CD4-positive, CD25-positive, alpha-beta regulatory T cell (primary cell): ENCODE measurements at places on chromosomes 1 and 21. TPM values are rescaled to one million over a fixed set of nuclear protein-coding genes. Genes with fewer than 3 reads are reported as not detected.

Gene GPX7
- polyA plus RNA-seq = 34.5 TPM

Gene TIAM1
- polyA plus RNA-seq = 31.1 TPM

Gene TLCD4
- not detected for polyA plus RNA-seq

Gene PDC
- polyA plus RNA-seq = not detected

Gene GSTM1
- polyA plus RNA-seq = 53.4 TPM

Gene TCHH
- not detected for polyA plus RNA-seq

Gene AKR7A3
- polyA plus RNA-seq = 0.25 TPM

GRCh38 chr1:30130099-30130498 is 593.3 kb downstream of the MATN1 start:
- no peak overlapping the region for H3K4me3 ChIP-seq
- no peak overlapping the region for H3K27ac ChIP-seq
- H3K27me3 ChIP-seq = no peaks in the 10 kb centered on the region
- DNase-seq = no peak
- H3K36me3 ChIP-seq = no peaks in the 10 kb centered on the region

DNA sequence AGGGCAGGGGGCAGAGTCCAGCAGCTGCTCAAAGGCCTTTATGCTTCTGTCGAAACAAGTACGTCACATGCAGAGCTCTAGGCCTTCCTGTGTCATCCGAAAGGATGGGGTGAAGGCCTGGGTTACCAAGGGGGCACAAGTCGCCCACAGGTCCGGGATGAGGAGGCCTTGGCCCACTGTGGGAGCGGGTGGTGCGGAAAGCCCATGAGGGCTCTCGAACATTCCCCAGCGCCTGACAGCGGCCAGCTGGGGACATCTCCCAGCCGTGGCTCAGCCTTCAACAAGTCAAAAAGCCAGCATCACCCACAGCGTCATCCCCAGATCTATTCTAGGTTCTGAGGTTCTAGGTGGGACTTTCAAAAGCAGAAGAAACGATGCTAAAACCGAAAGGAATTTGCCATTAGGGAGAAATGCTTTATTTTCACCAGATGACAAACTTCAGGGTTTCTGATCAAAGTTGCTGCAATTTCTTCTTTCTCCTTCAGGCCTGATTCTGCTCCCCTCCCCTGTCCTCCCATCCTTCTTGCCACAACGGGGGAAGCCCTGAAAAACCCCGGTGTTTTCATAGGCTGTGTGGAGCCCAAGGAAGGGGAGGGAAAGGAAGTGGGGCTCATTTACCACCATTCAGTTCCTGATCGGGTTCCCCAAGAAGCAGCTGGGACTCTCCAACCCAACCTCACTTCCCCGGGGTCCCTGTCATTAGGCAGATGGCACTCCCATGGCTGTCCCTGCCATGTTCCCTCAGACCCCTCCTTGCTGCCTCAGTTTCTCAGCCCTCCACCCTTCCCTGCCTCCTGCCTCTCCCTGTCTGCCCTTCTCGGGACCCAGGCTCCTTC is 17.6 kb downstream of the GPR137B start:
- no peaks in the 10 kb centered on the region for H3K27me3 ChIP-seq
- H3K36me3 ChIP-seq = no peaks in the 10 kb centered on the region
- H3K4me1 ChIP-seq = peaks cover 12% of the 10 kb centered on the region
- H3K27ac ChIP-seq = no peak overlapping the region

DNA sequence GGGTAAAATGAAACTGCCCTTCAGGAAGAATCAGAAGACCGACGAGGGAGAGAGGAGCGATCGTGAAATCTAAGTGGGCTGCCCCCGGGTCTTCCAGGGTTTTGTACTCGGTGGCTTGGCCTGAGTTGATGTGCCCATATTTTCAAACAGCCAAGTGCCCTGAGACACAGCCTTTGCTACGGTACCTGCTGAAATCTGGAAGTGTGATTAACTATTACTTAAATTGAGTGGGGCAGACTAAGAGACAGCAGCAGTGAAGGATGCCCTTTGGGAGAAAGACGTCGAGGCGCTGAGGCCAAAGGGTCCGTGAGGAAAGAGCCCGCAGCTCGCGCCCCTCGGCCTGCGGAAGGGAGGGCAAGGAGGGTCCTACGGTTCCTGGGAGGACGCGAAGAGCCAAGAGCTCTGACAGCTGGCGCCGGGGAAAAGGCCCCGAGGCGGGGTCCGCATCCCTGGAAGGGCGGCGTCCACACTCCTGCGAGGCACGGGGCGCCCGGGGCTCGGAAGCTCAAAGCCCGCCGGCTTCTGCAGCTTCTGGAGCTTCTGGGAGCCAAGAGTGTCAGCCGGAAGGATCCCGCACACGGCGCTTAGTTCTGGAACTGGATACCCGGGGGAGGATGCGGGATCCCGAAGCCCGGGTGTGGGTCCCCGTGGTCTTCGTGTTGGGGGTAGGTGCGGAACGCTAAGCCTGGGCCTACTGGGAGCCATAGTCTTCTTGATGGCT is 15.4 kb upstream of the RNU1-4 start:
- H3K4me3 ChIP-seq = no peak overlapping the region
- no peaks in the 10 kb centered on the region for H3K4me1 ChIP-seq
- DNase-seq = no peak
- H3K36me3 ChIP-seq = no peaks in the 10 kb centered on the region

- H3K4me1 ChIP-seq = no peaks in the 10 kb centered on the region
- no peak overlapping the region for H3K27ac ChIP-seq
- H3K27me3 ChIP-seq = no peaks in the 10 kb centered on the region
- peaks cover 19% of the 10 kb centered on the region for H3K36me3 ChIP-seq
- no peak overlapping the region for H3K4me3 ChIP-seq
- no peak for DNase-seq
These were observed 28.4 kb downstream of the PARK7 start for GRCh38 chr1:7989762-7990428.

GRCh38 chr1:55654171-55654570 is 439.0 kb upstream of the USP24 start:
- no peaks in the 10 kb centered on the region for H3K27me3 ChIP-seq
- H3K4me3 ChIP-seq = no peak overlapping the region
- no peaks in the 10 kb centered on the region for H3K36me3 ChIP-seq
- no peak for DNase-seq

GRCh38 chr1:229470406-229471043 is 36.6 kb upstream of the ACTA1 start:
- H3K27ac ChIP-seq = no peak overlapping the region
- no peak for DNase-seq
- H3K36me3 ChIP-seq = peaks cover 85% of the 10 kb centered on the region
- H3K27me3 ChIP-seq = no peaks in the 10 kb centered on the region
- no peaks in the 10 kb centered on the region for H3K4me1 ChIP-seq

DNA sequence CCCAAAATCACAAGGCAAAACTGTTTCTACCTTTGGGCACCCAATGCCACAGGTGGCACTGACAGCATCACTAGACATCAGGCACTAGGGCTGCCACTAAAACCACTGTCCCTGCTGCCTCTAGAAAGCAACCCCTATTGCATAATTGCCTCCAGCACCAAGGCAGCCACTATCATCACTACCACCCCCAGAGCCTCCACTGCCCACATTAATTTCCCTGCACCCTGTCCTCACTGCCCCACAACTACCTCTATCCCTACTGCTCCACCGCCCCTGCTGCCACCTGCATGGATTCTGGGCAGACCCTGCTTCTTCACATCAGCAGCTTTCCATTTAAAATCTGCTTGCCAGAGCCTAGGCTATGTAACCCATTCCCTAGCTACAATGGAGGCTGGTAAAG is 68.6 kb upstream of the CACHD1 start:
- no peak overlapping the region for H3K4me3 ChIP-seq
- H3K4me1 ChIP-seq = no peaks in the 10 kb centered on the region
- H3K27ac ChIP-seq = no peak overlapping the region

DNA sequence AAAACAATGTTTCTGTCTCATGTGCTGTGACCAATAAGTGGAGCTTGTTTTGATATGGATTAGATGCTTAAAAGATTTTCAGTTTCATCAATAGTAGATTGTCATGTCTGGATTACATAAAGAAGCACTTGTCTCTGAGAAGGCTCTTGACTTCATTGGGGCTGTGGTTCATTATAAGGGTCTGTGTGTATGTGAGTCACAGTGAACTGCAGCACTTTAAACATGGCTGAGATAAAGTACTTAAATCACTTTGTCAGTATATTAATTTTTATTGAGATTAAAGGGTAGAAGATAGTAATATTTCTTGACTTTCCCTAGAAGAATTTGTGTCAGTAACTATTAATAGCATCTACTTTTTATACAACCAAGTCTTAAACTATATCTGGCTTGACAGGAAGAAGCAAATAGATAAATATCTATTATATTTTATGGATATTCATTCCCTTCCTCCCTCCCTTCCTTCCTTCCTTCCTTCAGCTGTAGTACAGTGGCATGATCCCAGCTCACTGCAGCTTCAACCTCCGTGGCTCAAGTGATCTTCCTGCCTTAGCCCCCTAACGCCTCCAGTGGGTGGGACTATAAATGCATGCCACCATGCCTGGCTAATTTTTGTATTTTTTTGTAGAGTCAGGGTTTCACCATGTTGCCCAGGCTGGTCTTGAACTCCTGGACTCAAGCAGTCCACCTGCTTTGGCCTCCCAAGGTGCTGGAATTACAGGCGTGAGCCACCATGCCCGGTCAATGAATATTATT is 48.8 kb downstream of the ZFYVE9 start:
- H3K4me3 ChIP-seq = no peak overlapping the region
- peaks cover 6% of the 10 kb centered on the region for H3K27me3 ChIP-seq
- no peaks in the 10 kb centered on the region for H3K36me3 ChIP-seq
- no peak for DNase-seq
- no peaks in the 10 kb centered on the region for H3K4me1 ChIP-seq

DNA sequence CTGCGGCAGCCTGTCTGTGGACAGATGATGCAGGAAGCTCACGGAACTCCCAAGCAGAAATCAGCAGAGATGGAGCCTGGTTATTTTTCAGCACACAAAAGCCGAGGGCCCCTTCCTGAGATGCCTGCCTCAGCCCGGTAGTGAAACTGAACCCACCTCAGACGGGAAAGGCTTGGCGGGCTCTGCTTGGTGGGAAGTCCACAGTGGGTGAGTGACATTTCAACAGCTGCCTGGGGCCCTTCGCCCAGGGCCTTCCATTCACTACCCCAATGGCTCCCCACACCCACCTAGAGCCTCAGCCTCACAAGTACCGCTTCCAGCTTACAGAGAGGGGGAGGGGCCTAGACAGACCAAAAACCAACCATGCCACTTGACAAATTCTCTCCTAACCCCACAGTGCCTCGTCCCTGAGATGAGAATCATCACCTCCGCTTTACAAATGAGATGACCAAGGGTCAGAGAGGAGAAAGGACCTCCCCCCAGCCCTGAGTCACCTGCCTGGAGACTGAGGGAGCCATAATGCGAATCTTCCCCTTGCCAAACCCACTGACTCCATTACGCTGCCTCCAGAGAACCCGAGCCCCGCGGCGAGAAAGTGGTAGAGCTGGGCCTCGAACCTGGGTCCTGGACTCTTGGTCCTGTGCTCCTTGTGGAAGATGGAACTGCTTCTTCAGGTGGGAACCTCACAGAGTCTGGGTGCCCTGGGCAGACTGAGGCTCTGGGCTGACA is 3.4 kb upstream of the ECE1 start:
- peak overlapping the region; percentile 97 for H3K27ac ChIP-seq
- DNase-seq = peak; percentile 85
- H3K27me3 ChIP-seq = no peaks in the 10 kb centered on the region
- peak overlapping the region; percentile 87 for H3K4me3 ChIP-seq

DNA sequence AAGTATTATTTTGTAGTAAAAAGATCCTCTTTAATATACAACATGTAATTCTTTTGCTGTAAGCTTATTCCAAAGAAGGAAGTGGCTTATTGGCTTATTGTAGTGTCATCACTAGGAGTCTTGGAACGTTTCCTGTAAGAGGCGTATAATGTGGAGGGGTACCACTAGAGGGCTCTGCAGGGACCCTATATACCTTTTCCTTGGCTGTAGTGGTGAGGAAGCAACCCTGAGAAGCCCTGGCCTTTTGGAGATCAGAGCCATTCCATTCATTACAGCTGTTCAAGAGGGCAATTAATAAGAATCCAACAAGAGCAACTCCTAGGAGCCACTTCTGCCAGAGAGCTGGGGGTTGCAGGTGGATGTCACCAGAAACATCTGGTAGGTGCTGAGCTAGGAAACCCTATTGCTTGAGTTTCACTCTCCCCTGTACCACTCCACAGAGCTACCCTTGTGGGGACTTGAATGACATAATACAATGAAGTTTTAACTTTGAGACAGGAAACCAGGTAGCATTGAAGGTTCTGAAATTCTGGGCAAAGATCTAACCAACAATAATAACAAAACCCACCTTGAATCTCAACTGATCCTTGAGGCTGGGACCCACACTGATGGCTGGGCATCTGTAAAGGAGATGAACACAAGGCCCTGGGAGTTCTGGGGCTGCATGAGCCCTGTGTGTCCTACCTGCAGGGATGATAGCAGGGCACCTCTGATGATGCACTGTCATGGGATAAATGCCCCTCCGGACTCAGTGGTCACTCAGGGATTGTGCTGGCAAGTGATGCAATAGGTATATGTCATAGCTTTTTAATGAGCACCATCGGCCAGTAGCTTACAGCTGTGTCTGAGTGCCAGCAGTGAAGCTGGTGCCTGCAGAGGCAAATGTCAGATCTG is 160.2 kb upstream of the COA6 start:
- no peak overlapping the region for H3K27ac ChIP-seq
- H3K27me3 ChIP-seq = peaks cover 3% of the 10 kb centered on the region
- H3K36me3 ChIP-seq = no peaks in the 10 kb centered on the region
- no peak overlapping the region for H3K4me3 ChIP-seq

DNA sequence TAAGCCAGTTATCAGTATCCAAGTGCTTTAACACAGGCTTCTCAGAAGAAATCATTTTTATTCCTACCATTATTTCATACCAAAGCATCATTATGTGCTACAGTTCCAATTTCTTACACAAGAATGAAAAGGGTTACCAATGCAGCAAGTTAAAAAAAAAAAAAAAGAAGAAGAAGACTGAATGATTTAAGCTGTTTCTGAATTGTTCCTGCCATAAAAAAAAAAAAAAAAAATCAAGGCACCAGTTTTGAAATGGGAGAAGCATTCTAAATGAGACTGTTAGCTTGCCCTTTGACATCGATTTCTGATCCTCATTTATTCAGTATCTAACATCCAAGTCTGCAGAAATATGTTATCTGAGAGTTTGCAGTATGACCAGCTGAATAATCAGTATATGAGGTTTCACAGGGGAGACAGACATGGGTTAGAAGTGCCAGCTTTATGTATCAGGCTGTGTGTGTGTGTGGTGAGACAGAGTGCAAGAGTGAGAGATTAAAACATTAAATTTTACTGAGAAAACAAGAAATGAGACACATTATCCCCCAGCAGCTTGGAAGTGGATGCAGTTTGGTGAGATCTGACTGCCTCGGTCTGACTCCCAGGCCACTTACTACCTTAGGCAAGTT is 105.8 kb downstream of the COLGALT2 start:
- no peaks in the 10 kb centered on the region for H3K4me1 ChIP-seq
- no peaks in the 10 kb centered on the region for H3K27me3 ChIP-seq
- H3K36me3 ChIP-seq = peaks cover 1% of the 10 kb centered on the region
- no peak overlapping the region for H3K4me3 ChIP-seq
- no peak for DNase-seq

GRCh38 chr1:230935852-230936251 is 42.8 kb downstream of the TTC13 start:
- no peak for DNase-seq
- H3K36me3 ChIP-seq = peaks cover 61% of the 10 kb centered on the region
- no peak overlapping the region for H3K4me3 ChIP-seq
- no peaks in the 10 kb centered on the region for H3K4me1 ChIP-seq
- H3K27me3 ChIP-seq = no peaks in the 10 kb centered on the region
